ENCODE measurements at places on chromosomes 7 and 10. TPM values are rescaled to one million over a fixed set of nuclear protein-coding genes. Genes with fewer than 3 reads are reported as not detected.

DNA sequence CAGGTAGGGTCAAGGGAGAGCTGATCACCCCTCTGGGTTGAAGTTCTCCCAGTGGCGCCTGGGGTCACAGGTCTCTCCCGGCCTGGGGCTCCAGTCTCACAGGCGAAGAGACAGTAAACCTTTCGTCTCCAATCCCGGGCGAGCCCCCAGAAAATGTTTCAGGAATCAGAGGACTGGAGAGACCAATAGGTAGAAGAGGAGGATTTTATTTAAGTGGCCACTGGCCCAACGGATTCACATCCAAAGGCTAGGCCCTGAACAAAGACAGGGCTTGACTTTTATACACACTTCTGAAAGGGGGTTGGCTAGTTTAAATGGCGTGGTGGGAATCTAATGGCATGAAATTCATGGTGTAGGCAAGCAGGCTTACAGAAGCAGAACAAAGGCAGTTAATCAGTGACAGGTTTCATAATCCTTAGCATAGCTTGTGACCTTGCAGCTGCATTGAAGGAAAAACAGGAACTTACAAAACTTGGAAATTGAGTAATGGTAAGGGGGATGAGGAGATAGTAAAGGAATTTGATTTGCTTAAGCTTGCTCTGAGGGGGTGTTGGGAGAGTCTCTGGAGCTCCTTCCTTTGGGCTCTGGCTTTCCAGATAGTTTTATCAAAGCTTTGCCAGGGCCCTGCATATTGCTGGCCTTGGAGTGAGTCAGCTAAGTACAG lies 105.5 kb downstream of the TRIM24 start:
- DNase-seq = no peak

DNA sequence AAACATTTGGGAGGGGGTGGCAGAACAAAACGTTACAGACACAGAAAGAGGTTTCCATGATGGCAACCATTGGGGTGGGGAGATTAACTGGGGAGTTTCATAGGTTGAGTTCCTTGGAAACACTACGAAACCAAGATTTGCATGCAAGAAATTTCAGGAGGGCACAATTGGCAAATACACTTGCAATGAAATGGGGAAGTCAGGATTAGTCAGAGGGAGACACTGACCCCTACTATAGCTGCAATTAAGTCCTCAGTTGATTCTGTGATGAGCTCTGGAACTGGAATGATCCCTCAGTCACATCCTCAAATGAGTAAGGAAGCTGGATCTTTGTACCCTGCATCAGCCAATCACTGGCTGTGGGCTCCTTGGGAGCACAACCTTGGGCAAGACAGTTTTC lies 22.1 kb downstream of the CPEB3 start:
- no peak for DNase-seq

- no peak for DNase-seq
Observed at GRCh38 chr10:15469111-15469510, 98.0 kb upstream of the FAM171A1 start.

DNA sequence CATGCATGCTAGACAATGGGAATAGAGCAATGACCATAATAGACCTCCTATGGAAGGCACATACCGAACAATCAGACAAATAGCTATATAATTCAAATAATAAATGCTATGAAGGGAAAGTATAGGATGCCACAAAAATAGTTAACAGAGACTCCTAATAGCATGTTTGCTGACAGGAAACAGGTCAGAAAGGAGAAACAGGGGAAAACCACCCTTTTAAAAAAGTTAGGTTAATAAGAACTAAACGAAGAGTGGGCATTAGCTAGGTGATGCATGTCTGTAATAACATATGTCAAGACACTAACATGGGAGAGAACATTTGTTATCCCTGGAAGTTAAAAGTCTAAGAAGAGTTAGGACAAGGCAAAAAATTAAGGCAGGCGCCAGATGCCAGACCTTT lies 58.9 kb downstream of the ABI1 start:
- DNase-seq = no peak

DNA sequence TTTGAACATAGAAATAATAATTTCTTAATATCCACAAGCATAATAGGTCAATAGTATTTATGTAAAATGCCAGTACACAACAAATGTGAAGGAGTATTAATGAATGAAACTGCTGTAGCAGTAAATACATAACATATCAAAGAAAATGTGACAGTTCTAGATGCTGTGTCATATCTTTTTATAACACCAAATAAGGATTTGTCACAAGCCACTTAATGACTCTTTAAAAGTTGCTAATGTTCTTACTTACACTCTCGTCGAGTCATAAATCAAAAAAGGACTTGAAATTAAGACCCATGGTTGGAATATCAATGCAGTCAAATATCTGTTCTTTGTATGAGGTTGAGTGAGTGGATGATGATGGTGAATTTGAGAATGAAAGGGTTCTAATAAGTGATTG lies 96.6 kb downstream of the CELF2 start:
- DNase-seq = no peak

- no peak for DNase-seq
Observed at GRCh38 chr7:38748056-38748610, 117.0 kb upstream of the AMPH start.

GRCh38 chr7:95157381-95157780 lies 167.0 kb downstream of the PON1 start:
- no peak for DNase-seq

- DNase-seq = peak; percentile 68
Observed at GRCh38 chr7:91348711-91349110, 84.5 kb downstream of the FZD1 start.

DNA sequence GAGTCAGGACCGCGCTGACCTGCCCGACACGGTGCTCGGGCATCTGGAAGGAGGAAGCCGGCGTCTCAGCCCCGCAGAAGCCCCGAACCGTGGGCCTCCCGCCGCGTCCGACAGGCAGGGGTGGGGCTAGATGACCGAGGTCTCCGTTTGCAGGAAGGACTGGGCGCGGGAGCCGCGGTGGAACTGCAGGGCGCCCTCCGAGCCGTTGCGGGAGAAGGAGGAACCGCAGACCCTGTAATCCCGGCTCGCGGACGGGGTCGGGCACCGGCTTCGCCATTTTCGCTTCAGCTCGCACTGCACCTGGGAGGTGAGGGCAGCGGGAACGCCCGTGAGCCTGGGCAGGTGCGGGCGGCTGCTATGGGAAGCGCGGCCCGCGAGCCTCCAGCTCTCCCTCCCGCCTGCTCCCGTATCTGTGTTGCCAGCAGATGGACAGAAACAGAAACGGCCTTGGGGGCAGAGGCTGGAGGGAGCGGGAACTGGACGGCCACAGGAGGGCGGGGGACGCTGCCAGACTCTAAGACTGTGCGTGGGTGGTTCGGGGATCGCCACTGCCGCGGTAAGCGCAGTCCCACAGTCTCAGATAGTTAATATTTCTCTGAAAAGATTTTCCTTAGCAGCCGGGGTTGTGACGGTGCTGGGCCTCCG lies 114.1 kb downstream of the VIPR2 start:
- no peak for DNase-seq

- no peak for DNase-seq
Observed at GRCh38 chr7:138436388-138436787, 23.7 kb upstream of the TRIM24 start.

DNA sequence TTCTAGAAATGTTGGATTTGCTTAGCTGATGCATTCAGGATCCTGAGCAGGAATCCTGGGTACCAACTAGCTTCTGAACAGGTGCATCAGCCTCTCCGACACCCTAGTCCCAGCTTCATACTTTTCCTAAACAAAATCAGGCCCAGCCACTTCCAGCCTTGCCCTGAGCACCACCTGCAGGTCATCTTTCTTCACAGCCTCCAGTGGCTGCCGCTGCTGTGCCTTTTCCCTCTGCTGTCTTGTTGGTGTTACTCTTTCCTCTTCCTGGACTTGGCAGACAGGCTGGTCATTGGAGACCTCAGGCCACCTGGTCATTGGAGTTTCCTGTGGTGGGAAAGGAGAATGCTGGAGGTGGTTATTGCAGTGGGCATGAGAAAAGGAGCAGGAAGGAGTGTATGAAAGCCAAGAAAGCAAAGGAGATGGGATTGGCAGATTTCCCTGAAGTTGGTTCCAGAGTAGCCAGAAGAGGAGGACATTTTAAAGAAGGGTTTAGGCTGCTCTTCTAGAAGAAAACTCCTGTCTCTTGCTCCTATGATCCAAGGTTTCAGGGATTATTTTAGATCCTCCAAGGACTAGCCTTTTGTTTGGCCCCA lies 48.2 kb upstream of the NFKB2 start:
- peak; percentile 31 for DNase-seq

GRCh38 chr10:89369156-89370105 lies 8.4 kb upstream of the IFIT1B start:
- no peak for DNase-seq

DNA sequence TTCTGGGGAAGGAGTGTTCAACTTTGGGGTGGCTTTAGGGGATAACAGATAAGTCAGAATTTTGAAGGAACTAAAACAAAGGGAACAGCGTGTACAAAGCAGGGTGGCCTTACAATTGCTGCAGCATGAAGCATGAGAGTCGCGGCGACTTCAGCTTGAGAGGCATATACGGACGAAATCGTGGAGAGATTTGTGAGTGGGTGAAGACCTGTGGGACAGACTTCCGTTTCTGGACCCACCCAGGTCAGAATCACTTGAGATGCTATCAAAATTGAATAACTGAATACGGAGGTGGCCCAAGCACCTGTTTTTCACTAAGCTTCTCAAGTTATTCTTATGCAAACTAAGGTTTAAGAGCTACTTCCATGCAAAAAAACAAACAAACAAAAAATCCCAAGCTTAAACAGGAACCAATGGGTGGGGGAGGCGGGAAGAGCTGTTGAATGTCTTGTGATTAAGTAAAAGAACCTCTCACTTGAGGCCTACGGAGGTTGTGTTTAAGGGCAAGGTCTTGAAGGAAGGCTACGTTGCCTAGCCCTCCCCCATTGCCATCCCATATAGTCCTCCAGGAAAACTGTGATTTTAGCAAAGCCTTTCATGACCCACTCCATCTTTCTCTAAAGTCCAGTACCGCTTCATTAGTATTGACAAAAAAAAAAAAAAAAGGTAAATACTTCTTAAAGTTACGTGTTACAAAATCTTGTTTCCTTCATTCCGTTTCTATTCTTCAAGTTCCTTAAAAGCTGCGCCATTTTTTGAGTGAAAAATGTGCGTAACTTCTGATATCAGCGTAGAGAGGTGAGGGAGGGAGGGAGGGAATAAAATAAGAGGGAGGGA lies 1.3 kb upstream of the TRIM24 start:
- no peak for DNase-seq

GRCh38 chr7:20470726-20471125 lies 140.0 kb downstream of the ITGB8 start:
- no peak for DNase-seq

GRCh38 chr10:48495282-48496045 lies 109.4 kb downstream of the ARHGAP22 start:
- no peak for DNase-seq

GRCh38 chr10:103682631-103683030 lies 172.7 kb downstream of the SH3PXD2A start:
- DNase-seq = no peak

DNA sequence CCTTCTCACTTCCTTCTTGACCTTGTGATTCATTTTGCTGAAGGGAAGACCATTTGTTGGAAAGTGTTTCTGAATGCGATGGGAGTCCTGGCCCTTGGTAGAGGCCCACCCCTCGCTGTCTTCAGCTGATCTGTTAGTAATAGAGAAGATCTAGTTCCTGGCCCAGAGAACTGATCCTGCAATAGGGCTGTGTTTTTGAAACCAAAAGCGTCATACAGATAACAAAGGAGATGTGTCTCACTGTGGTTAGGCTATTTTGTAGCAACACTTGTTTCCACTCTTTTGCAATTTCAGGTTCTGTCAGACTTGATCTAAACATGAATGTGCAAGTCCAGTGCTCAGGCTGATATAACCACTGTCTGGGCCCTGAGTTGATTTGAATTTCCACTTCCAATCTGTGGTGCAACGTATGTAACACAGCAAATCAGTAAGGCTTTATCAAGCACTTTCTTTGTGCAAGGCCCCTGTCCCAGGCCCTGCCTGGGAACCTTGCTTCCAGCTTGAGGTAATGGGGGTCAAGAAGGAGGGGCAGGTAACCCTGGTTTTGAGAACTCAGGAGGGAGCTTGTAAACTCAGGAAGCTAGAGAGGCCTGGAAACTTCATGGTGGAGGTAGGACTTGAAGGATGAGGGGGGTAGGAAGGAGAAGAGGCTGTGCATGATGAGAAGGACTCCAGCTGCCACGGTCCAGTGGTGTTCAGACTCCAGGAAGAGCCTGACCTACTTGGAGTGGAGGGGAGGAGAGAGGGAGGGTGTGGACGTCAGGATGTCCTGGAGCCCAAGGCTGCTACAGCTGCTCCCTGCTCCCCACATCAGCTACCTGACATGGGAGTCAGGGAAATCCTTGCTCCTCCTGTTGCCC lies 42.2 kb upstream of the SRGN start:
- no peak for DNase-seq

C10orf105 gene
- not detected for total RNA-seq

FFAR4 gene
- total RNA-seq = not detected

FOXP2 gene
- 0.68 TPM for total RNA-seq

PLPP4 gene
- 11.1 TPM for total RNA-seq

NPFFR1 gene
- total RNA-seq = not detected

GLI3 gene
- total RNA-seq = 10.9 TPM
